ENCODE measurements at places on chromosomes 12 and 14. TPM values are rescaled to one million over a fixed set of nuclear protein-coding genes. Genes with fewer than 3 reads are reported as not detected.
A peak's percentile ranks its signal among the peaks of the same experiment; 100 is the strongest.

Gene NGB
- not detected for total RNA-seq

- no peak for DNase-seq
Measured at GRCh38 chr12:8011331-8011730, 21.2 kb upstream of the FOXJ2 start.

DNA sequence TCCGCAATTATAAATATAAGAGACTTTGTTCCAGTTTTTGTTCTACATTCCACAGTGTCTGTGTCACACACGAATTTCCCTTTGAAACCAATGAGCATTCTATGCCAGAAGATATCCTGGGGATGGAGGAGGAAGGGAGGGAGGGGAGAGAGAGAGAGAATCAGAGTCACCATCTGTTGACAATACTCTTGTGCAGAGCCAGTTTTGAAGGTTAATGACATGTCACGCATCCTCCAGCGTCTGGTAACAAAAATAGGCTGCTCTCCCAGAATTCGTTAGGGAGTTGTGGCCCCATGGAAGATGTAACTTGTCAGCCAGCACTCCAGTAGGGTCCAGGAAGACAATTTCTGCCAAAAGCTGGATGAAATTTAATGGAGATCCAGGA, 213.5 kb upstream of the KRR1 start:
- peak; percentile 43 for DNase-seq

Gene SRRM4
- total RNA-seq: 0.03 TPM

- DNase-seq: no peak
Measured at GRCh38 chr12:106417926-106418910, 60.7 kb downstream of the POLR3B start.

Gene AKAP3
- 0.80 TPM for total RNA-seq

DNA sequence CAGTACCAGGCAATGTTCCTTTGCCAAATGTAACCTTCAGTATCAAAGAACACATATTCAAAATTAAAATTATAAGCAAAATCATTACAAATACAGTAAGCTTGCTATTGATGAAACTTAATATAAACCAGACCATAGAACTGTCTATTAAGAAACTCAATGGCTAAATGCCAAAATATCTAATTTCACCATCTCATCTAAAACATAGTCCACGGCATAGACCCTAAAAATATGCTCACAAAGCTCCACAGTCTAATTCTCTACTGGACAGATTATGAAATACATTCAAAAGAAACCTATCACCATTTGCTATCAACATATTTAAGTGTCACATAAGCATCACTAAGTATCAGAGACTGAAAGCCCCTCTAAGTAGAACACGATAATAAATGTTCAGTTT, 25.2 kb downstream of the DUSP16 start:
- no peak for DNase-seq

DNA sequence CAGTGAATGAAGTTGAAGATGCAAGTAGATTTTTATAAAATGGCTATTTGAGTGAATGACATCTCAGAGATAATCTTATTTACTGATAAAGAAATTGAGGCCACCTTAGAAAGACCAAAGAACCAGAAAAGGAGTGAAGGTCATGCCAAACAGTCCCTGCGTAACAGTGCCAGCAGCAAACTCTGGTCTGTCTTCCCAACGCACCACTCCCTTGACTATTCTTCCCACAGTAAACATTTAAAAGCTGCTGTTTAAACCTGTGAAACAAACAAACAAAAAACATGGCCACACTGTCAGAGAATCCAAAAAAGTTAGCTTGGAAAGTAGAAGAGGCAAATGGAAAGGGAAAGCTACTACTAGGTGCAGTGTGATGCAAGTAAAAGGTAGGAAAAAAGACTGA, 1.5 kb upstream of the PRPF39 start:
- no peak for DNase-seq

GRCh38 chr12:114221957-114222630, 183.8 kb downstream of the TBX5 start:
- no peak for DNase-seq

- no peak for DNase-seq
Measured at GRCh38 chr12:6201826-6202225, 1.6 kb downstream of the CD9 start.

GRCh38 chr12:49673446-49674317, 33.5 kb downstream of the FMNL3 start:
- peak; percentile 80 for DNase-seq

DNA sequence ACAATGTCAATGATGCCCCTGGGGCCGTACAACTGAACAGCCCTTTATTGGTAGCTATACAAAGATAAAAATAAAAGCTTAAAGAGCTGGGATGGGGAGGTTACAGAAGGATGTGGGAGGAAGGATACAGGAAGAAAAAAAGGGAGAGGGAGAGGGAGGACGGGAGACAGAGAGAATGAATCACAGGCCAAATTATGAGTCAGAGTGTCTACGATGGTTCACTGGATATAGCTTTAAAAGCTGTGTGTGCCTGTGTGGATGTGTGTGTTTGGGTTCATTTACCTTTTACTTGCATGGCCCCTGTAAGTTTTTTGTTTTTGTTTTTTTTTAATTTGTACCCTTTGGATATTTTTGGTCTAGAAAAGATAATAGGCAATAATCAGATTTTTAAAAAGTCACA, 111.9 kb downstream of the CCDC60 start:
- DNase-seq: no peak

Gene CMTM5
- total RNA-seq: 0.58 TPM

DNA sequence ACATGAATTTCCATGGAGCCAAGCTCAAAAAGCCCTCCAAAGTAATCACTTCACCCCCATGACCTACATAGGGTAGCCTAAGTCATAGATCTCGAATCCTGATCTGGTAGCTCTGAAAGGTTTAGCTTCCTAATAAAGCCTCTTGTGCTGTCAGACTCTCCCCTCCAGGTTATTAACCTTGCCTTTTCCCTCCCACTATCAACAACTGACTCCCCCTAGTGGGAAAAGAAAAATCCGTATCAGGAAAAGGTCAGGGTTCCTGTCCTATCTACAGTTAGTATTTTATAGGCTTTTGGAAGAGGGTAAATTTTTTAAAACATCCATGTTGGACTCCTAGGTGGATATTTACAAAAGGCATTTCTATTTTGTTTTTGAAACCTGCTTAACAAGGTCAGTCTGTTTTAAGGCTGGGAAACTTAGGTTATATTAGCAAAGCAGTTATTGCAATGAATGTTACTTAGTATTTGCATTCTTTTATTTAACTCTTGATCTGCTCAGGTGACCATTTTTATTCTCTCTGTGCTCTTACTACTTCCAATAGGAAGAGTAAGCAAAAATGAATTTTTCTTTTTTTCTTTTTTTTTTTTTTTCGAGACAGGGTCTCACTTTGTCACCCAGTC, 8.0 kb downstream of the YY1 start:
- DNase-seq: no peak

DNA sequence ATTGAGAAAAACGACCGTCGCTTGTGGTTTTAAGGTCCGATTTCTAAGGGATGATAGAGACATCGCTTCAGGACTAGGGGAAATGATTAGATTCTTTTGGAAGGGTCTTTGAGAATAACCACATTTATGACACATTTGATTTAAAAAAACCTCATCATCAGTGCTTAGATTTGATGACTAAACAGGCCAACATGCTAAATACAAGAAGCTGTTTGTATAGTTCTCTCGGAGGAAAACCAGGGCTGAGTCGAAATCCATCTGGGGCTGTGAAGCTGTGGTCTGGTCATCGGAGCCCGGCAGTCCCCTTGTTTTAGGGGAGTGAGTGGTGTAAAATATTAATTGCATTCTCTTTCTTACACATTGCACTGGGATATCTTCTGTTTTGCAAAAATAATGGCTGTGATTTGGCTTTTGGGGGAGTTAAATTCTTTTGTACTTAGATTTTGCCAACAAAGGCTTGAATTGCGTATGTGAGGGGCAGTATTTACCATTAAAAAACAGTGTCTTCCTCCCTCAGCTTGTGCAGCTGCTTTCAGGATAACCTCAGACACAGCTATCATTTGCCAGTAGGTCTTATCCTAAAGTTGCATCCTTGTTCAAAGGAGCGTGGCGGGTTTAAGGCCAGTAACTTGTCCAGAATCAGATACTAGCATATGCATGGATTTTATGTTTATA, 550 bp downstream of the GNG2 start:
- DNase-seq: no peak

Measured in lower leg skin (tissue), 4 donors.